Esophagus squamous epithelium (tissue), 5 donors: ENCODE measurements at places on chromosomes 1 and 21.

DNA sequence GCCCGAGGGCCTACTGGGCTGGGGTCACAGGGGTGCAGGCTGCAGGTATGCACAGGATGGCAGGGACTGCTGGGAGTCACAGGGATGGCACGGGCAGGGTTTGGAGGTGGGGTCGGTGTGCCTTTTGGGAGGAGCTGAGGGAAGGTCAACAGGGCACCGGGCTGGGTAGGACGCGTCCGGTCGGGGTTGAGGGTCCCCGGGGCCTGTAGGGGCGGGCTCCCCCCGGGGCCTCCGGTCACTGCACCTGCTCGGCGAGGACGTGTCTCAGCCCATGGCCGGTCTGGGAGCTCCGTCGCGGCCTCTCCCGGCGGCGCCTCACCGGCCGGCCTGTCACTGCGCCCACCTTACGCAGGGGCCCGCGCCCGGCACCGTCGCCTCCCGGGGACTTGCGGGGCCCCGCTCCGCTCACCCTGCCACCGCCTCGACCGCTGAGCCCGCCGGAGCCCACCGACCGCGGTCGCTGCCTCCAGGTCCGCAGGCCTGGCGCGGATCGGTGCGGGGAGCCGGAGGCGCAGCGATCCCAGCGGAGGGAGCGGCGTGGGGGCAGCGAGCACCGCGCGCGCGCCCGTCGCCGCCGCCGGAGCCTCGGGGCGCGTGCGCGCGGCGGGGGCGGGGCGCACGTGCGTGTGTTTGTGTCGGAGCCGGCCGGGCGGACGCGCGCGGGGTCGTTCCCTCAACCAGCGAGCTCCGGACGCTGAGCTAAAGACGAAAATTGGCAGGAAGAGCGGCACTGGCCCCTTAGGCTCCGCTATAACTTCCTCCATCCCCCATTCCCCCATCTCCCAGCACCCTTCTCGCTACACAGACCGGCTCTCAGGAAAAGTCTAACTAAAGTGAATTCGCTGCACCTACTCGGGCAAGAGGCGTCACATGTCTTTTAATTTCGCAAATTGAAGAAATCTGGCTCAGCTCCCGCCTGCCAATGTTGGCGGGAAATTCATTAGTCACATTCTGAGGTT, at the start of gene AMIGO1:
Gene AMIGO1 (minus strand): TSS at position 552 of the 959 bp plus-strand sequence. CDS start 815 bp downstream, outside the sequence.
- no peak for DNase-seq

- DNase-seq: no peak
Observed at GRCh38 chr1:235972311-235972689, 92.6 kb downstream of the NID1 start.

GRCh38 chr1:211377539-211378450, 51.2 kb downstream of the TRAF5 start:
- DNase-seq: no peak

- no peak for DNase-seq
Observed at GRCh38 chr1:154178911-154179811, 12.7 kb downstream of the TPM3 start.

- no peak for DNase-seq
Observed at GRCh38 chr1:176559878-176560277, 96.9 kb downstream of the PAPPA2 start.

GRCh38 chr1:19222979-19223824, 13.1 kb upstream of the UBR4 start:
- DNase-seq: no peak

- no peak for DNase-seq
Observed at GRCh38 chr1:10738061-10739058, 58.1 kb downstream of the CASZ1 start.

DNA sequence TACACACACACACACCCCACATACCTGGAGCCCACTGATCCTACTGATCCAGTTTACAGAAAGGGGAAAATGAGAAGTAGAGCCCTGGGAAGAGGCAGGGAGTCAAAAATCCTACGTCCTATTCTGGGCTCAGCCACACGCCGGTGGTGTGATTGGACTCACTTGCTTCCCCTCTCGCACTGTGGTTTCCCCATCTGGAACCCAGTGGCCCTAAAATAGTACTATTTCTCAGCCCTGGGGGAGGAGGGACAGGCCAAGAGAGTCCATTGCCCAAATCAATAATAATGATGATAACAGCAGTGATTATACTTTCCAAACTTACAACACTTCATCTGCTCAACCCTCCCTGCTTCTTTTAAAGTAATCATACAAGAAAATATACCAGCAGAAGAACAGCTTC, 2.9 kb upstream of the PIGR start:
- no peak for DNase-seq

DNA sequence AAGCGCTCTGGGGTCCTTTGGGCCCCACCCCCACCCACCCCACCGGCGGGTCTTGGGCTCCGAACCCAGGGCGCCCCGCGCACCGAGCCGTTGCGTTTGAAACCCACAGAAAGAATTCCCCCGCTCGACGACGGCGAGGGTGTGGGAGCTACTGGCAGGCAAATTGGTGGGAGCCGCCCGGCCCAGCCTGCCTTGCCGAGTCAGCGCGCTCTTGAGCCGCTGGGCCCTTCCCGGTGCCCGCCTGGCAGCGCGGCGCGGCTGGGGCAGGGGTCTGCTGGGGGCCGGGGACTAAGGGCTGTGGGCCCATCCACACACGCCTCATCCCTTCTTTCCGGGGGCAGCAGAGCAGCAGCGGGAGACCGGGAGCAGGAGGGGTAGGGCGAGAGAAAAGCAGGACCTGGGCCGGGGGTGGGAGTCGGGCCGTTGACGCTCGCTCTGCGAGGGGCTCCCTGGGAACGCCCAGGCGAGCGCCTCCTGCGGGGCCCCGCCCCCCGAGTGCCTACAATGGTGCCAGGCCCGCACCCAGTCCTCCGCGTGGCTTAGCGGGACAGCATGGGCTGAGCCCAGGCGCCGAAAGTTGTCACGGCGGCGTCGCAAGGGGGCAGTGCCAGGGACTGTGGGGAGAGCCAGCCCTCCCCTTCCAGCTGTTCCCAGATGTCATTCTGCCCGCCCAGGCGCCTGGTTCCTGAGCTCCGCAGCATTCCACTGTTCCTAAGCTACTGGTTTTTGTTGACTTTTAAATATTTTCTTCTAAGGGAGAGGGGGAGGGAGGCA, at the start of gene C1orf94:
Gene C1orf94 (plus strand): TSS at position 78 of the 774 bp plus-strand sequence. CDS start 883 bp downstream, outside the sequence.
- no peak for DNase-seq

GRCh38 chr1:204359474-204360255, at the start of gene PLEKHA6:
Gene PLEKHA6, minus strand, starts transcription at chr1:204359929. Its CDS starts 86,202 bp downstream, at chr1:204273727.
- DNase-seq: no peak

- DNase-seq: no peak
Observed at GRCh38 chr1:31272369-31272768, 24.2 kb downstream of the SNRNP40 start.

- DNase-seq: no peak
Observed at GRCh38 chr21:16863908-16864307, 648.9 kb upstream of the CXADR start.

DNA sequence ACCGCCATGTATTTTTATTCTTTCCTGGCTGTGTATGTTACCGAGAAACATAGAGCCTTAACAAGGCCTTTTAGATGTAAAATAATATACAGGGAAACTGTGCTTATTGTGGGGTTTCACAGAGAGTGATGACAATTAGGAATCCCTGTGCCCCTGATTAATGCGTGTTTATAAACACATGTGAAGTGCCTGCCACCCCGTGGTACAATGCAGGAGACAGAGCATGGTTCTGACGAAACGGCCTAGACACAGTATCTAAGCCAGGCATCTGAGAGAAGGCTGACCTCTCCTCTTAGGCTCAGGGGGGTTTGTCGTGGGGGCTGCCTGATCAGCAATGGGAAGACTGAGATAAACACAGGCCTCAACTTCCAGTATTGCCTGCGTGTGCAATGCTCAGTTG, 200.0 kb downstream of the AJAP1 start:
- DNase-seq: no peak

GRCh38 chr1:205267306-205267902, 39.7 kb downstream of the TMCC2 start:
- no peak for DNase-seq

- no peak for DNase-seq
Observed at GRCh38 chr1:165508291-165508690, 35.5 kb upstream of the LRRC52 start.

DNA sequence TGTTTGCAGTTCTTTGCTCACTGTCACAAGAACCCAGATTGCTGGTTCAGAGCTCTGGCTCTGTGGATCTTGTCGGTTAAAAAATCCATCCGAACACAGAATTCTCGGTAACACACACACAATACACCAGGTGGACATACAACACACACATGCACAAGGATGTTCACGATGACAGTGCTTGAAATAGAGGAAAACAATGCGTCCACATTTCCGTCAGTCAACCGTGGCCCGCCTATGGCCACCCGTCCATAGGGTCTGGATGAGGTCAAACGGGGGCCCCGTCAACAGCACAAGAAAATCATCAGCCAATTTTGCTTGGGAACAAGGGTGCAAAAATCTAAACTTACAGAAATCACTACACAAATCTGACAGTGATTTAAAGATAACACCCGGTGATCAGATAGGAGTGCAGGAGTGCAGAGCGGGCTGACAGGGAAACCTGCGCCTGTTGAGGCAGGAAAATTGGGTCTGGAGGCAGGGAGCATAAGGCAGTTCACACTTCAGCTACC, 50.4 kb upstream of the SLC19A1 start:
- no peak for DNase-seq

GRCh38 chr1:219534991-219535390, 77.9 kb downstream of the ZC3H11B start:
- DNase-seq: no peak

- no peak for DNase-seq
Observed at GRCh38 chr1:36070349-36070748, 13.5 kb upstream of the TEKT2 start.

- no peak for DNase-seq
Observed at GRCh38 chr1:40704817-40705733, 13.6 kb downstream of the NFYC start.

DNA sequence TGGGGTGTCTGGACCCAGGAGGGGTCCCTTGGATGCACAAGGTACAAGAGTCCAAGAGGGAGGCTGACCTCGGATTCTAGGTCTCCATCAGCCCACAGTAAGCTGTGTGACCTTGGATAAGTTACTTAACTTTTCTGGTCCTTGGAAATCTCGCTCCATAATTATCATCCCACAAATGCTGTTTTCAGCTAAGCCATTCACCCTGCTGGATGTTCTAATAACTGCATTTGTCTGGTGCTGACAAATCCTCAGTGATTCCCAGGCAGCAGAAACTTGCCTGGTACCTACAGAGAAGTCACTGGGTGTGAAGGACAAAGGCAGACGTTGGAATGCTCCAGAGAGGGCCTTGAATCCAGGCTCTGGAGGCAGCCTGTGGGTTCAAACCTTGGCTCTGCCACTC, 89.7 kb downstream of the IGSF21 start:
- DNase-seq: no peak

- no peak for DNase-seq
Observed at GRCh38 chr1:51679435-51679834, 62.5 kb downstream of the OSBPL9 start.

- DNase-seq: no peak
Observed at GRCh38 chr1:118535901-118536300, 350.9 kb upstream of the SPAG17 start.

DNA sequence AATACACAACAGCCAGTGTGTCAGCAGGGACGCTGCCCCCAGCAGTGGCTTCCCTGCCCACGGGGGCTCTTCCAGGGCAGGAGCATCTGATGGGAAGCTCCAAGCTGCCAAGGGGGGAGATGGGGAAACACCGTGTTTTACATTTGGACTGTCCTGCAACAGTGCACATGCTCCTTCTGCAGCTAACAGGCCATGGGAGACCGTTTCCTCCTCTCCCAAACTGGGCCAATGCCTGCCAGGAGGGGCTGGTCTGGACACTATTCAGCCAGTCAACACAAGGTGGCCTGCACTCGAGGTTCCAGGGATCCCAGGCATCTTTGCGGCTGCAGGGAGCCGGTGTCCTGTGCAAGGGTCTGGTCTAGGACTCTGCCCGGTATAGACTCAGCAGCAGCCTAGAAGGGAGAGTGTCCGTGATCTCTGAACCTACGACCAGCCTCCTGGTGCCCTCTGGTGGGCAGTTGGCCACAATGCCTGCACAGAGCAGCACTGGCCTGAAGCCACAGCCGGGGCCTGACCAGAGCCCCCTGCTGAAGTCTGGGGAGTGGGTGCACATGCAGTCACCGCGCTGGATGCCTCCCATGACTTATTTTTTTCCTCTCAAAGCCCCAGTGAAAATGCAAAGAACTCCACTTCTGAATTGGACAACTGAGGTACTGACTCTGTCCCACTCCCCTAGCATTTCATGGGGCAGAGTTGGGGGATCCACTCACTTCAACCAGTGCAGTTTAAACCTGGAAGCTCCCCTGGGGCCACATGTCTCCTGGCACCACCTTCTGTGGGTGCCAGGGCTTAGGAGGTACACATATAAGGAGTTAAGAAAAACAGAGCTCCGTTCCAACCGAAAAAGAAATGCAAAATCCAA, 33.3 kb downstream of the RCC2 start:
- no peak for DNase-seq

- DNase-seq: no peak
Observed at GRCh38 chr1:180269645-180270529, 39.8 kb downstream of the LHX4 start.

GRCh38 chr21:36542312-36543101, 62.6 kb upstream of the CLDN14 start:
- DNase-seq: no peak

- DNase-seq: no peak
Observed at GRCh38 chr1:225828706-225829345, 18.9 kb downstream of the EPHX1 start.

GRCh38 chr1:61171974-61172373, 89.6 kb downstream of the NFIA start:
- DNase-seq: no peak

GRCh38 chr1:42943166-42943565, 15.5 kb downstream of the SLC2A1 start:
- no peak for DNase-seq

DNA sequence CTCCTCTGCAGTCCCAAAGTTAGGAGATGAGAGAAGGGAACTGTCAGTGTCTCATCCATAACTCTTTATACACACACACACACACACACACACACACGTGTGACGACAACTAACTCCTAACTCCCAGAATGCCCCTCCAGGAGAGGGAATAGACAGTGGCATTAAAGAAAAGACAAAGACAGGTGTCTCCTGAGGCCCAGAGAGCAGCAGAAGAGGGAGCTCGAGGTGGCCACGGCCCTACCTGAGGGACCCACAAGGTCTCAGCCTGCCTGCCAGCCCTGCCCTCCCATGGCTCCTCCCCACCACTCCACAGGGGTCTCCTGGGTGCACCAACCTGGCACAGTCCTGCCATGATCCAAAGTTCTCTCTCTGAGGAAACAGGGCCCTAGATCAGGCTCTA, 1.6 kb upstream of the PHLDA3 start:
- DNase-seq: no peak

- no peak for DNase-seq
Observed at GRCh38 chr1:234889643-234890042, 239.0 kb downstream of the TOMM20 start.

- no peak for DNase-seq
Observed at GRCh38 chr1:59278780-59279354, 18.0 kb upstream of the FGGY start.
